ENCODE measurements at places on chromosomes 7 and 10.

GRCh38 chr7:34752929-34753328, 94.9 kb downstream of the NPSR1 start:
- DNase-seq = no peak

DNA sequence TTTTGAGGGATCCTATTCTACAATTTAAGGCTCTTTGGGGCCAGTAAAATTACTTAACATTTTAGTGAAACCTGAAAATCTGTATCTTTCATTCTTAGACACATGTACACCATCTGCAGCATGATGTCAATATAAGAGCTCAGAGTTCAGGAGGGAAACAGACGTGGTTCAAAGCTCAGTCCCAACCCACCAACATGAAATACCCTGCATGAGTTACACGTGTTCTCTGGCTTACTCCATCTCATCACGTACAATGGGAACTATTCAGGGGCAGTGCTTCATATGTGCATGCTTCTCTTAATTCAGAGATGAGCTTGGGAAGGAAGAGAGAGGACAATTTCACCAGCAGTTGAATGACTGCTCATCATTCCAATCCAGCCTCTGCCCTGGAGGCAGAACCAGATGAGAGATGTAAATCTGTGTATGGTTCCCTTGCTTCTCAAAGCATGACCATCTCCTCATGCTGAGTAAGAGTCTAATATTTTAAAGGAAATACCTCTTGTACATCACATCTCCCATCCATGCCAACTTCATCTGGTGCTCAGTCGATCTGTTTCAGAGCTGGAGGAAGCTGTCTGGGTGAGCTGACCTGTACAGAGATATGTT, 29.0 kb upstream of the ADAM12 start:
- DNase-seq = no peak

- DNase-seq = no peak
These were observed 525.8 kb downstream of the KIF20B start for GRCh38 chr10:90227217-90227656.

- no peak for DNase-seq
These were observed 718 bp upstream of the UMAD1 start for GRCh38 chr7:7639847-7640220.

GRCh38 chr7:157490465-157490912, 153.7 kb downstream of the DNAJB6 start:
- no peak for DNase-seq

- no peak for DNase-seq
These were observed 99.8 kb downstream of the HBP1 start for GRCh38 chr7:107268594-107268993.

- no peak for DNase-seq
These were observed 318.5 kb downstream of the GPR158 start for GRCh38 chr10:25493122-25493893.

DNA sequence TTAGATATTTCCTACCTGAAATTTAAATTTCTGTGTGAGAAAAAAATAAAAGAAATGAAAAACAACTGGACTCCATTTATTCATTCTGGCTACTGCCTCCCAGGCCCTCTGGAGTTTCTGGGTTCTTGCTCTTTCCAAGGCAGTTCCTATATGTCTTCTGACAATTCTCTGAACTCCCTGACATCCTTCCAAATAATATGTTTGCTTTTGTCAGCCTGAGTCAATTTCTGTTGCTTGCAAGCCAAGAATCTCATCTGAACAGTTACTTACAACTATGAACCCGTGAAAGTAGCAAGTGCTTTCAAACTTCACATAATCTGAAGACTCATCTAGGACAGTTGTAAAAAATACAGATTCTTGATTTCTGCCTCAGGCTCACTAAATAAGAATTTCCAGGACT, 216.7 kb upstream of the NPVF start:
- no peak for DNase-seq

- no peak for DNase-seq
These were observed 223.6 kb downstream of the GFRA1 start for GRCh38 chr10:116049158-116049973.

DNA sequence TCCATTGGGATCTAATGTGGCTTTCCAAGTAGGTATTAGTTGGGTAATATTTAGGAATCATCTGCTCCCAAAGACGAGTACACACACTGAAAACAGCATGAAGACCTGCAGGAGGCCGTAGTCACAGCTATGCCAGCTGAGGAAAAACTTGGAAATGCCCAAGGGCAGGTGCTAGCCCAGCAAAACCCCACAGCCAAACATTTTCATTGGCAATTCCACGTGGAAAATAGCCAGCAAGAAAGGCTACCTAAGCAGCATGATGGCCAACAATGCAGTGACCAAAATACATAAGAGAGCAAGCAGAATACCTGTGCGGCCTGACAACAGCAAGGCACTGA, 32.7 kb downstream of the DOCK4 start:
- DNase-seq = no peak

All from anterior cingulate cortex (tissue), 58 donors.